Stimulated activated CD8-positive, alpha-beta memory T cell treated with anti-CD3 and anti-CD28 coated beads, Interleukin-7, amount 100 ng/mL, for 48 hours (primary cell): ENCODE measurements at places on chromosomes 1 and 21.

DNA sequence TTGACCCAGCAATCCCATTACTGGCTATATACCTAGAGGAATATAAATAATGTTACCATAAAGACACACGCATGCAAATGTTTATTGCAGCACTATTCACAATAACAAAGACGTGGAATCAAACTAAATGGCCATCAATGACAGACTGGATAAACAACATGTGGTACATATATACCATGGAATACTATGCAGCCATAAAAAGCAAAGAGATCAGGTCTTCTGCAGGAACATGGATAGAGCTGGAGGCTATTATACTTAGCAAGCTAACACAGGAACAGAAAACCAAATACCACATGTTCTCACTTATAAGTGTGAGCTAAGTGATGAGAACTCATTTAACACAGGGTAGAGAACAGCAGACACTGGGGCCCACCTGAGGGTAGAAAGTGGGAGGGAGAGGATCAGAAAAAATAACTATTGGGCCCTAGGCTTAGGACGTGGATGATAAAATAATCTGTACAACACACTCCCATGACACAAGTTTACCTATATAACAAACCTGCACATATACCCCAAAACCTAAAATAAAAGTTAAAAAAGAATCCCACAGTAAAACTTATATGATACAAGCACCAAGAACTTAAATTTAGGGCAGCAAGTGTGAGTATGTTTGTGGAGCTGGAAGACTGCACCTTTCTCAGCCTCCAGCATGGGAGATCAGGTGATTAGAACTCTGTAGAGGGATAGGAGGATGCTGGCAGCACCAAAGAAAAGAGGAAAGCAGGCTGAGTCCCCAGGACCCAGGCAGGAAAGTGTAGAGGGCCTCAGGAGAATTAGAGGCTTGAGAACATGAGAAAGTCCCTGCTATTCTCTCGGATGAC lies 320.8 kb upstream of the USP24 start:
- DNase-seq = no peak

DNA sequence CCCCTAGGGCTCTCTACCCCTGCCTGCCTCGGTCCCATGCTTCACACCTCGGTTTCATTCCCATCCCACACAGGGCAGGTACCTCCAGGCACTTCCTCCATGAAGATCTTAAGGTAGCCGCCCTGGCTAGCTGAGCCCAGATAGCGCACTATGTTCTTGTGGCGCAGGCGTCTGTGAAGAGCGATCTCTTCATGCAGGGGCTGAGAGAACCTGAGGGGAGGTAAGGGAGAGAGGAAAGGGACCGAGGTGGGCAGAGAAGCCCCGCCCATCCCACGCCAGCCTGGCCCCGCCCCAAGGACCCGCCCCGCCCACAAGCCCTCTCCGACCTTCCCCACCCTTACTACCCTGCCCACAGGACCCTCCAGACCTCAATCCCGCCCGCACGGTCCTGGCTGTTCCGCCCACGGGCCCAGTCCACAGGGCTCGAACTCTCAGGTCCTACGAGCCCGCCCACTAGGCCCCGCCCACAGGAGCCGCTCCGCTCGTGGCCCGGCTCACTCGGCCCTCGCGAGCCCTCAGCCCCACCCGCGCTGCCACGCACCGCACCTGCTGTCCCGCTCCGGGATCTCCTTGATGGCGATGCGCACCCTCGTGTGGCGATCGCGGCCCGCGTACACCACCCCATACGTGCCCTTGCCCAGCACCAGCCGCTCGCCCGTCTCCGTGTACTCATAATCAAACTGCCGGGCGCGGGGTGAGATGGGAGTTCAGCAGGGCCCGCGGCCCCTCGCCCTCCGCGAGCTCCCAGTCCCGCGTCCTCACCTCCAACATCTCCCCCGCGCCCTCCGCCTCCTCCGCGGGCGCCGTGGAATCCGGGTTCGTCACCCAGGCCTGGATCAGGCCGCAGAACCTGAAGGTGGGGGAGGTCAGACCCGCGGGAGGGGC lies 6.4 kb downstream of the MAP3K6 start:
- DNase-seq = no peak

DNA sequence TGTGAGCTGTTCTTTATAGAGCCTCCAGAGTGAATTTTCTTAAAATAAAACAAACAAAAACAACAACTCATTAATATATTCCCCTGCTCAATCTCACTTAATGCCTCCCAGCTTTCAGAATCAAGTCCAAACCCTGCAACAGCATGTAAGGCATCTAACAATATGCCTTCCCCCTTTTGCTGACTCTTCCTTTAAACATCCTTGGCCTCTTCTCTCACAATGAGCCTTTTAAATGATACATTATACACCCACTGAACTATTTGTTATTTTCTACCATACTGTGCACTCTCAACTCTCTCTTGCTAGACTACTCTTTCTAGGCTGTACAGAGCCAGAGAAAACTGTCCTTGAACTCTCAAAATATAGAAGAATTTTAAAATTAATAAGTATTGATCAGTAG lies 115.2 kb upstream of the SNX7 start:
- DNase-seq = no peak

DNA sequence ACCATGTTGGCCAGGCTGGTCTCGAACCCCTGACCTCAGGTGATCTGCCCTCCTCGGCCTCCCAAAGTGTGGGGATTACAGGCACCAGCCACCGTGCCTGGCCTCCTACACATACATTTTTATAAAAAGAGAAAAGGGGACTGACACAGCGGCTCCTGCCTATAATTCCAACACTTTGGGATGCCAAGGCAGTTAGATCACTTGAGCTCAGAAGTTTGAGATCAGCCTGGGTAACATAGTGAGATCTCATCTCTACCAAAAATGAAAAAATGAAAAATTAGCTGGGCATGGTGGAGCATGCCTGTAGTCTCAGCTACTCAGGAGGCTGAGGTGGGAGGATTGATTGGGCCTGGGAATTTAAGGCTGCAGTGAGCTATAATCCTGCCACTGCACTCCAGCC lies 23.4 kb downstream of the ZNF281 start:
- DNase-seq = no peak

DNA sequence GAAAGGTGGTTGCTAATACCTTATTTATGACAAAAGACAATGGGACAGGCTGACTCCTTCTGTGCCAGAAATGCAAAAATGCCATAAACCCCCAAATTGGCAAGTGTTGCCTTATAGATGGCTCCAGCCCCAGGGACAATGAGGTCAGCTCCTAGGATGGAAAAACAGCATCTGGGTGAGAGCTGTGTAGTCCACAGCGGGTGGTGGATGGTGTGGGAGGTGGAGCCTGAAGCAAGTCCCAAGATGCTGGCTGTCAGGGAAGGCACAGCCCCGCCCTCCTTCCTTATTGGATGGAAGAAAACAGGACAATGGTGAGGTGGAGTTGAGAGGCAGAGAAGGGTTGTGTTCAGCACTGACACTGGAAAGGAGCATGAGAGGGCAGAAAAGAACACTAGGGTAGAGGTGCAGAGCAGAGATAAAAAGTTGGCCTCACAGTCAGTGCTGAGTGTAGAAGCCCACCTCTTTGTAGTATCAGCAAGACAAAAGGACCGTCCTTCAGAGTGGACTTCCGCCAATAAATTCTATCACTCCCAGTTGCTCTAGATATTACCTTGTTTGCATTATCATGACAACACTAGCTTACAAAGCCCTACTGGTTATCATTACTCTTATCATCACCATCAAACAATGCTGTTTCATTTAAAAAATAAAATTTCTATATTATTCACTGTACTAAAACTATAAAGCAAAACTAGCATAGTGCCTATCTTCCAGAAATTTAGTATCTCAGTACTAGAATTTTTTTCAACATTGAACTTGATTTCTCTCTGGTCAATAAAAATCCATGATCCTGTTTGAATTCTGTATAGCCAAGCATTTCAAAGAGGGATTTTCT lies 3.7 kb upstream of the SDE2 start:
- DNase-seq = no peak

DNA sequence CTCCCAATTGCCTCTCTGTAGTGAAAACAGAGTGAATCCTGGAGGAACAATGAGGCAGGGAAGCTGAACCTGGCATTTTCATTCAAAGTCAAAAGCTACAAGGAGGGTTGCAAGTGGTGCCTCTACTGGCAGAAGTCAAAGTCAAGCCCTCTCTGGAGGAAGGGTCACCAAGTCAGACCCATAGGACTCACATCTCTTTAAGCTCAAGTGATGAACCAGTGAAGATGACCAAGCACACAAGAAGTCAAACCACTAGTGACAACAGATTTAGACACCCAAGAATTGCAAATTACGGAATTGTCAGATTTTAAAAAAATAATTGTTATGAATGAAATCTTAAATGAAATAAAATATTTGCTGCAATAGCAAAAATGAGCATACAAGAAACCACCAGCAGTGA lies 81.1 kb upstream of the ATP1B1 start:
- DNase-seq = no peak
